ENCODE measurements at places on chromosomes 2 and 18. TPM values are rescaled to one million over a fixed set of nuclear protein-coding genes. Genes with fewer than 3 reads are reported as not detected.

GRCh38 chr18:79371561-79372121 lies 24.1 kb upstream of the NFATC1 start:
- no peak for DNase-seq

DNA sequence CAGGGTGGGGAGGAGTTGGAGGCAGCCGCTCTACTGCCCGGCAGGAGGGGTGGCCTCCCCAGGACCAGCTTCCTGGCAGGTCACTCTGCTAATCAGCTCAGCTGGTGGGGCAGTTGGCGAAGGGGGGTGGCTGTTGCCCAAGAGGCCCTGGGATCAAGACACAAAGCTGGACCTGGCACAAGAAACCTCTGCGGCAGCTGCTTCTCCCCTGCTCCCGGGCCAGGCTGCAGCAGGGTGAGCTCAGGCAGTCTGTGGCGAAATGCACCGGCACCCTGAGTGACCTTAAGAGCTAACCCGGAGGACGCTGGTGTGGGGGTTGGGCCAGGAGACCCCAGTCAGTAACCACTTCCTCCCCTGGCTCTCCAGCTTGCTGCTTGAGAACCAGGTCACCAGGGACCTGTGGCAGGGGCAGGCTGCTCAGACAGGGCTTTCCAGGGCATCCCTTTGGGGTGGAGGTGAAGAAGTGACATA lies 31.1 kb downstream of the TOGARAM2 start:
- no peak for DNase-seq

GRCh38 chr2:118880501-118880900 lies 33.1 kb upstream of the EN1 start:
- no peak for DNase-seq

- DNase-seq = no peak
Measured at GRCh38 chr2:230758566-230759480, 46.2 kb downstream of the CAB39 start.

Gene IL18RAP
- total RNA-seq = not detected

Gene C2orf78
- total RNA-seq = not detected

Gene SPDYA
- total RNA-seq = 0.20 TPM

Gene SULT1C4
- 94.6 TPM for total RNA-seq

Gene RTP5
- total RNA-seq = not detected

Gene REG1A
- not detected for total RNA-seq

Measured in lung microvascular endothelial cell (primary cell).